NCI-H1092 (cell line): ENCODE measurements at places on chromosomes 12 and 14.

- DNase-seq = no peak
These were observed 157.8 kb upstream of the PKP2 start for GRCh38 chr12:33054371-33054770.

DNA sequence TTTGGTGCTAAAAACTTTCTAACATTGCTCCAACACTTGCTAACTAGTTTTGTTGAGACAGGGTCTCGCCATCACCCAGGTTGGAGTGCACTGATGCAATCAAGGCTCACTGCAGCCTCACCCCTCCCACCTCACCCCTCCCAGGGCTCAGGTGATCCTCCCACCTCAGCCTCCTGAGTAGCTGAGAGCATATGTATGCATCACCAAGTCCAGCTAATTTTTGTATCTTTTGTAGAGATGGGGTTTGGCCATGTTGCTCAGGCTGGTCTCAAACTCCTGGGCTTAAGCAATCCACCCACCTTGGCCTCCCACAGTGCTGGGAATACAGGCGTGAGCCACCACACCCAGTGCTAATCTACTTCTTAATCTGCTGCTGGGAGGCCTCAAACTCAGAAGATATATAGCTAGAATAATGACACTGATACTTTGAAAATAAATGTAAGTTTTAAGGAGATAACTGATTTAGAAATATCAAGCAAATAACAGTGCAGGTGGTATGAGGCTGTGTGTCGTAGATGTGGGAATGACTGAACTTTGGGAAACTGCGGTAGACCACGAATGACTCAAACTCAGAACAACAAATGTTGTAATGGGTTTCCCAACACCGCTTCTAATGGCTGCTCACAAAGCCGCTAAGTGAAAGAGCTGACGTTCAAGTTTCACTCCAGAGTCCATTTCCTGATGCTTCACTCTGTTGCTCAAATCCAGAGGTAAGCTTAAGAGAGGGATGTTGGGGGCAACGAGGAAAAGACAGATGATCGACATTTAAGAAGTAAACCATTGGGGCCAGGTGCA, 10.0 kb downstream of the TMCC3 start:
- DNase-seq = no peak

DNA sequence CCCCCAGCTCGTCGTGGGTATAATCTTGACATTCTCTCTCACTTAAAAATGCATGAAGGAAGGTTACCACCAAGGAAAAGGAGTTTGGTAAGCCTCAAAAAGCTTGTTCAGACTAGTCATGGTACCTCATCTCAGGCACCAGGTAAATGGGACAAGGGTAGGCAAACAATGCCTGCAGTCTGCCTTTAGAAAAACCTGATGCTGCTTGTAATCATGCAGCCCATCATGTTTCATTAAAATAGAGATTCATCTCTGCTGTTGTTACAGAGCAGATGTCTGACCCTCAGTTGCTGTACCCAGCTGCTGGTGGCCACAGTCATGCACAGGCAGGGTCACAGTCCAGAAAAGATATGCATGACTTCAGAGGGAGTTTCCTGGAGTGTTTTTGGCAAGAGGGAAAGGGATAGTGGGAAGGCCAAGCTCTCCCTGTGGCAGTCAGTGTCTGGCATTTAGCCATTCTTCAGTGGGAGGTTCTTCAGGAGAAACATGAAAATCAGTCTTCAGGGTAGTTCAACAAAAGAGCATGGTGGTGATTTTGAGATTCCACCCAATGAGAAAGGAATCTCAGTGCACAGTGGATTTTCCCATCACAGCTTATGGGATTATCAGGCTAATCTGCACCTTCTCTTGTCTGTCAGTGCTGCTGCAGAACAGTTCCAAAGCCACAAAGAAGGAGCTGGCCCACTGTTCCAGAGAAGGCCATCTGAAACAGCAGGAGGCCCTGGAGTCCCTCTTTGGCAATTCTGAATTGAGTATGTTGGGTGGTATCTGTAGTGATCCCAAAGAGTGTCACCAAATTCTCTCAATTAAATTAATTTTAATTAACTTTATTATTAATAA, 202.7 kb upstream of the FRMD6 start:
- DNase-seq = no peak

DNA sequence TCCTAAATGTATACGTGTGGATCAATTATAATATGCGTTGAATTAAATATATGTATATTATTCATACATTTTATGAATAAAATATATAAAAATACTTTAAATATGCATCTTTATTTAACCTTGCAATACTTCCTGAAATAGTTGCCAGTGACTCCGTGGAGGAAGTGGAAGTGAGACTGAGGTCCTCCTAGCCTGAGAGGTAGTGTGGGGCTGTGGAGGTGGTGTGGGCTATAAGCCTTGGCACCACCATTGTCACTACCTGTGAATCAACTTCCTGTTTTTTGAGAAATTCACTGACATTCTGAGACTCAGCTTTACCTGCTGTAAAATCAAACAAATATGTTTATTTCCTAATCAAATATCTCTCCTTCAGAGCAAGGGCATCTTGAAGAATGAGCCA, 514.2 kb downstream of the VRK1 start:
- DNase-seq = no peak

DNA sequence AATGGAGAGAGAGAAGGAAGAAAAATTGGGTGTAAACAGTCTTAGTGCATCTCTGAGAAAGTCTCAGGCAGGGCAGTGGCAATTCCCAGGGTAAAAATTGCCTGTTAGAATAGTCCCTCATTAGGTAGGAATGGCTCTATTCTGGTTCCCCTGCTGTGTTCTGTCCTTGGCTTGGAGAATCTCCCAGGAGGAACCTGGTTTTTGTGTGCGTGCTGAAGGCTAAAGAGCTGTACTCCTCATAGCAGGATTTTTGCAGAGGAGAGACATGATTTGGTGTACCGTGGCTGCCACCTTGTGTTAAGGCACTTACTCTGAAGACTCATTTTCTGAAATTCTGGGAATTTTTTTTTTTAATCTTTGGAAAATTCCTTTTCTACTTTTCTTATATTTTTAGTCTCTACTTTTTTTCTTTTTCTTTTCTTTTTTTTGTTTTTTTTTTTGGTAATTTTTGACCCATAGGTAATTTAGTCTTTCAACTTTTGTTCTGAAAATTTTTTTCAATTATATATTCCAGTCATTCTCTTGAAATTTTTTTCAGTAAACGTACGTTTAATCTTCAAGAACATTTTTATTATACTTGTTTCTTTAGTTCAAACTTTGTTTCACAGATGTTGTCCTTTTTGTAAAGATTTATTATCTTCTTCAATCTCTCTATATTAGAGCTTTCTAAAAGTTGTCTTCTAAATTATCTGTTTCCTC, 63.8 kb downstream of the FBXO33 start:
- DNase-seq = peak; percentile 62

DNA sequence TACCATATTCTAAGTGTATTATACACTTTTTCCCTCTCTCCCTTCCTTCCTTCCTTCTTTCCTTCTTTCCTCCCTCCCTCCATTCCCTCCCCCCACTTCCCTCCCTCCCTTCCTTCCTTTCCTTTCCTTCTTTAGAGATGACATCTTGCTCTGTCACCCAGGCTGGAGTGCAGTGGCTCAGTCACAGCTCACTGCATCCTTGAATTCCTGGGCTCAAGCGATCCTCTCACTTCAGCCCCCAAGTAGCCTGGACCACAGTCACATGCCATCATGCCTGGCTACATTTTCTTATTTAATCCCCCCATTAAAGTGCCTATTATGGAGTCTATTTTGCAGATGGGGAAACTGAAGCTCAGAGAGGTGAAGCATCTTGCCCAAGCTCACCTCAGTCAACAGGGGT, 55.0 kb downstream of the SVOP start:
- DNase-seq = no peak

DNA sequence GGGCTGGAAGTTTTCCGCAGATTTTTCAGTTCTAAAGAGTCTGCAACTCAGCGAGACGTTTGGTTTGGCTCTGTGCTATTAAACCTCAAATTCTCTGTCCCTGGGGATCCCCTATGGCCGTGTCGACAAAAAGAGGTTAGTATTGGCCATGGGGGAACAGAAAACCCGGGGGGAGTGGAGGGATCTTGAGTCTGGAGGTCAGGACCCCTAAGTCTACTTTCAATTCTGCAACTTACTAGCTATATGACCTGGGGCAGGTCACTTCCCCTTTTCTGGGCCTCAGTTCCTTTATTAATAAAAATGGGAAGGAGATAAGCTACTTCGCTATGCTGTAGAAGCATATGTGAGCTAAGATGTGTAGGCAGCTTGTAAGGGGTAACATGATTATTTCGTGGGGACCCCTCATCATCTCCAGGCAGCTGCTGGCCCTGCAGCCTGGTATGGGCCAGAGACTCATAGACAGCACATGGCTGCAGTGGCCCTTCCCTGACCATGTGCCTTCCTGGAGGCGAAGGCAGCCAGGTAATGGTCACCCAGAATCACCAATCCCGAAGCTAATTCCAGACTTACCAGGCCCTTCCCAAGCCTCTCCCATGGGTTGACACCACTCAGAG, 8.6 kb downstream of the ASB2 start:
- no peak for DNase-seq

DNA sequence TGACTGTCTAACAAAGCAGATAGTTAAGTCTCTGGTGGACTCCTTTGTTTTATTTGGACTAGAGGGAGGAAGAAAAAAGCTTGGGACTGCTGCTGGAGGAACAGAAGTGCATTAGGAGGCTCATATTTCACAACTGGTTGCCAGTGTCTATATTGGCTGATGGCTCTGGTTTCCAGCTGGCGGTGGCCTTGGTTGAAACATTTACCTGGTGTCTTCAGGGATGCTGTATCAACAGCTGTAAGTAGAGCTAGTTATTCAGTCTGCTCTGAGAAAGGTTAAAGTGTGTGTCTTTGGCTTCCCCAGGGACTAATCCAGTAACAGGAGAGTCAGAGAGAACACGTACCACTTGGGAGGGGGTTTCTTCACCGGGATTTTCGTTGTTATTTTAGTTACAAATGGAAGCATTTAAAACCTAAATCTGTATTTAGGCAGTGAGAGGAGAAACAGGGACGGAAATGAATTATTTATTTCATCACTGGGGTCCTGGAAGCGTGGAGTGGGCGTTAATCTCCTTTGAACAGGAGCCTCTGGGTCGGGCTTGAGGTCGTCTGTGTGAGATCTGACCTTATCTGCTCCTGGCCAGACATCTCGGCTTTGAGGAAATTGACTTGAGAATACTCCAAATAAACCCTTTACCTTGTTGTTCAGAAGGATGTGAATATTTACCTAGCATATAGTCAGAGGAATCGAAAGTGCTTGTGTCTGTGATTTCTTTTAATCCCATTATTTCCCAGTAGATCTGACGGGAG, 149.9 kb downstream of the NRXN3 start:
- peak; percentile 92 for DNase-seq

DNA sequence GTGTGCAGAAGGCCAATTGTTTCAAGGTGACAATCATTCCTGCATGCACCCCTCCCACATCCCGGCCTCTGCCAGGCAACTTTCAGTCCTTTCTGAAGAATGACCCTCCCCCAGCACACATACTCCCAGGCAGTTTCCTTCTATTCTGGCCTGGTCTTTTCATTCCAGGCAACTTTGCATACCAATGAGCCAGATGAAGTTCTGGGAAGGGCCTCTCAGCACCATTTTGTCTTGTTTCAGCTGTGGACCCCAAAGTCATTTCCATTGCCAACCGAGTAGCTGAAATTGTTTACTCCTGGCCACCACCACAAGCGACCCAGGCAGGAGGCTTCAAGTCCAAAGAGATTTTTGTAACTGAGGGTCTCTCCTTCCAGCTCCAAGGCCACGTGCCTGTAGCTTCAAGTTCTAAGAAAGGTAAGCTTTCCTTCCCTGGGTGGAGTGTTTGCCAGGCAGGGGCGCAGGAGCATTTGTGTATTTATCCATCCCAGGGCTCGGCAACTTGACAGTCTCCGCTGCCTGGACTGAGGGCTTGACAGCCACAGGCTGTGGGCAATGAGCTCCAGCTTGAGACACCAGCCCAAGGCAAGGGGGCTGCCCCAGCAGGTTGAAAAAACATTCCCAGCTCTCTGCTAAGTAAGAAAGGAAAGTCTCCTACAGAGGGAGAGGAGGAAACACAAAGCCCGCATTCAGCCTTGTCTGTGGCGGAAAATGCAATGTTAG, 16.4 kb downstream of the BCL2L14 start:
- DNase-seq = no peak

- no peak for DNase-seq
These were observed 76.1 kb downstream of the TBC1D30 start for GRCh38 chr12:64900540-64900939.

GRCh38 chr12:105100207-105100985, 7.1 kb upstream of the WASHC4 start:
- DNase-seq = no peak

DNA sequence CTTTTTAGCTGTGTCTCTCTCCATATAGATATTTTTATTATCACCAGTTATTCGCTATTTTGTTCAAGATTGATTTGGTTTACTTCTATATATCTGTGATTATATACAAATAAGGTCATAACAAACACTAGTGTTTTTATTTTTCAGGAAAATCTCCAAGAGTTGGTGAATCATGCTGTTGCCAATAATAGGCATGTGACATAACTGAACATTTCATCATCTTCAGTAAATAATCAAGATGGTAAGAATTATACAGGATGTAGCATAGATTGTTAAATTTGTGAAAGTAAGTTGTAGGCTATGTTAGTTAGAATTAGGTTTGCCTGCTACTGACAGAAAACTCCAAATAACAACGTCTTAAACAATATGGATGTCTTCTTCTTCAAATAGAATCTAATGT, 240.9 kb upstream of the PDE3A start:
- DNase-seq = no peak

DNA sequence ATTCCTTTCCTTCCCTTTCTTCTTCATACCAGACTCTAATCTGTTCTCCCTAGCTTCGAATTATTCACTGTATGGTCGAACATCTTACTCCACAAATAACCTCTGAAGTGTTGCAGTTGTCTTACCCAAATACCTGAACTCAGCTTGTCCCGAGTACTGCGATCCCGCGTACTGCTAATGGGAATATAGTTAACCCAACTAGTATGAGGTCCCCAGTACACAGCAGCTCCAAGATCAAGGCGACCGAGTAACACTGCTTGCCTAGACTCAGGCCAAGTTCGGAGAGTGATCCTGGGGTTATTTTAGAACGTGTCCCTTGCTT, 462 bp upstream of the ETNK1 start:
- no peak for DNase-seq

DNA sequence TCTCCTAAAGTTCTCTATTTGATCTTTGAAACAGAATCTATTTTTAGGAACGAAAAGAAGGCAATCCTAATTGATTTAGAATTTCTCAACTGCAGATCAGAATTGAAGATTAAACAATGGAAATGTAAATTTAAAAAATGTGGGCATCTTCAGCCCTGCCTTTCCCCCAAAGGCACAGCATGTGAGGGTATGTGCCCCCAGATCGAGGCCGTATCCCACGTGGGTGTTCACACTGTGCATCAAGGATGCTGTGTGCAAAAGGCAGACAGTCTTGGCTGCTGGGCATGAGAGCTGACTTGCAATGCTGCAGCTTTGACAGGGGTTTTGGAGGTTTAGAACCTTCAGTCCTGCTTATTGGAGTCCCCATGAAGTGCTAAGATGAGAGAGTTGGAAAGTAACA, 346.3 kb downstream of the VRK1 start:
- no peak for DNase-seq

DNA sequence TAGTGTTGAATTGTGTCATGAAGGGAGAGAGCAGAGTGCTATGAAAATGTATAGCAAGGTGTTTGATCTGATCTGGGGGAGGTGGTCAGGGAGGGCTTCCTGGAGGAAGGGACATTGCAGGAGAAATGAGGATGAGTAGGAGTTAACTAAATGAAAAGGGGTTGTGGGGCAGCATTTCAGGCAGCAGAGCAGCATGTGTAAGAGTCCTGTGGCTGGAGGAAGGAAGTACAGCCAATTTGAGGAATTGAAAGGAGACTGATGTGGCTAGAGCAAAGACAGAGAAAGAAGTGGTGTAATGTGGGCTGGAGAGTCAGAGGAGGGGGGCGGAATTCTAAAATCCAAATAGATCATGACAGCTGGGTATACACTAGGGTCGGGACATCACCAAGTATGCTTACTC, 20.5 kb downstream of the NPC2 start:
- no peak for DNase-seq

- DNase-seq = no peak
These were observed 121.7 kb upstream of the FUT8 start for GRCh38 chr14:65290830-65291229.
